Stimulated activated CD4-positive, alpha-beta T cell treated with anti-CD3 and anti-CD28 coated beads, Interleukin-1b, Interleukin-23, amount 100 ng/mL, for 1 hour (primary cell): ENCODE measurements at places on chromosomes 3 and 15.

DNA sequence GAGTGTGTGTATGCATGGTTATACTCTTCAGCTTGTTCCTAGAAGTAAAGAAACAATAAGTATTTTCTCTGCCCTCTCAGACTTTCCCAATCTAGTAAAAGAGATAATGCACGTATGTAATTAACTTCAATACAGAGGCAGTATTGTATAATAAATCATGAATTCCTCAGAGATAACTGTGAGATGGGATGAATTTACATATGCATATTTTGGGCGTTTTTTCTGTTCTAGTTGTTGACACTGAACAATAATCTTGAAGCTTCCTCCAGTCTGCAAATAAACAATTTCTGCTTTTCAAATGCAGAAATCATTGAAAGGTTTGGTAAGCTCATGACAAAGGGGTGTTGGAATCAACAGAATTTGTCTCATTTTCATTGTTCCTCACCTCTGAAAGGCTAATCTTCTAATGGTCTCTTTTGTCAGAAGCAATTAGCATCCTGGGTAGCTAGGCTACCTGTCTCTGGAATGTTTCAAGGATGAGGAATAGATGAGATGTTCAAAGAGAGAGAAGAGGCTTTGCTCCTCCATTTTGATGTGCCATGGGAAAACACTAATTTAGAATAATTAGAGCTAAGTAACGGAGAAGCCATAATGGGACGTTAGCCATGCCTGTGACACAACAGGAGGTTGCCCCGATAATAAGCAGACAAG lies 43.3 kb upstream of the SIAH2 start:
- no peak for DNase-seq

DNA sequence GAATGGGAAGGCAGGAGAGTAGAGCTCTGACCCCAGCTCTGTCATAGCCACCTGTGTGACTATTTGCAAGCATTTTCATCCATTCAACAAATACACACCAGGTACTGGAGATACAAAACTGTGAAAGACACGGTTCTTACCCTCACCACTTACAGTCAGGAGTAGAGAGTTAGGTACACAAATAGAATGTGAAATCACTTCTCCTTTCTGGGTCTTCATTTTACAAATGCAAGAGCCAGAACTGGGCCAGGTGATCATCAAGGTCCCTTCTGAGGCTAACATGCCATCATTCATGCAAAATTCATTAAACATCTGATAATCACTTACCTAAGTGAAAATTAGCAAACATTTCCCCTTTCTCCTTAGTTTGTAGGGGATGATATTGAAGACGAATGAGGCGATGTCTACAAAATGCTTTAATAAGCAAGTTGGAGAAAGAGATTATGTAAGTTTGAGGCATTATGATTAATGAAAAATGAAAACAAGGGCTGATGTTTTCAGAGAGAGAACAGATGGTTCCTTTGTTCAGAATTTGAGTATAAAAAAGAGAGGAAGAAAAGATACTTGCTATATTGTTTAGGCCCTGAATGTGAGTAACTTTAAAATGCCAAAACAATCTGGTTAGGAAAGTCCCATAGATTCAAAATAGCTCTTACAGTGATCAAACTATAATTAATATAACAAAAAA lies 88.6 kb downstream of the LPP start:
- no peak for DNase-seq

GRCh38 chr3:66555214-66555844 lies 54.5 kb upstream of the LRIG1 start:
- DNase-seq = no peak

- no peak for DNase-seq
Observed at GRCh38 chr3:114624047-114624445, 330.2 kb downstream of the TIGIT start.

DNA sequence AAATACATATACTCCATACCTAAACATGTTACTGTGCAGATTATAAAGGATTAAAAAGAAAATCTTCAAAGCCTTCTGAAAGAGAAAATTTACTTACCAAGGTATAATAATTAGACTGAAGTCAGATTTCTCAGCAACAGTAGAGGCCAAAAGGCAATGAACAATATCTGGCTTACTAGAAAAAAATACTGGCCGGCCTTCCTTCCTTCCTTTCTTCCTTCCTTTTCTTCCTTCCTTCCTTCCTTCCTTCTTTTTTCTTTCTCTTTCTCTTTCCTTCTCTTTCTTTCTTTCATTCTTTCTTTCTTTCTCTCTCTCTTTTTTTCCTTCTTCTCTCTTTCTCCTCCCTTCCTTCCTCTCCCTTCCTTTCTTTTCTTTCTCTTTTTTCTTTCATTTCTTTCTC lies 209.6 kb downstream of the KCNH8 start:
- DNase-seq = no peak

DNA sequence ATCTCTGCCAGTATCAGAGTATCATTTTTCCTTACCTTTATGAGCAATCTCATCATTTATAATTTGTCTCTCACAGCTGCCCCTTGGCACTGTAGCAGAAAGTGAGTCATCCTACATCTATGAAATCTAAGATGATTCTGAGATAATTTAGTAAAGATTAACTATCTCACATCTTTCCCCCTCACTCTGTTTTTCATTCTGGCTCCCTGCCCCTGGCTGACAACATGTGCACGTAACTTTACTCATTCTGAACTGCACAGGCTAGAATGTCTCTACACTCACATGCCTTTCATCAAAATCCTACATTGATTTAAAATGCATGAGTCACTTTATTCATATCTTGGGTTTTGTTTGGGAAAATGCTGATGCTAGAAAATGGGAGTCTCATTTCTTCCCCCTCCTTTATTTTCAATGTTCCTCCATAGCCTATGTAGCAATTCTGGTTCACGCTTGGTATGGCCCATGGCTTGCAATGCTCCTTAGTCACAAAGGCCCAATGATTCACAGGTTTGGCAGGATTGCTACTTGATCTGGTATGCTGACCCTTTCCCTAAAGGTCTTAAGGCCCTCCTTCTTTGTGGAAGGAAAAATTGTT lies 838.5 kb downstream of the TUSC7 start:
- DNase-seq = no peak

GRCh38 chr3:69651765-69652164 lies 87.5 kb upstream of the MITF start:
- DNase-seq = no peak

DNA sequence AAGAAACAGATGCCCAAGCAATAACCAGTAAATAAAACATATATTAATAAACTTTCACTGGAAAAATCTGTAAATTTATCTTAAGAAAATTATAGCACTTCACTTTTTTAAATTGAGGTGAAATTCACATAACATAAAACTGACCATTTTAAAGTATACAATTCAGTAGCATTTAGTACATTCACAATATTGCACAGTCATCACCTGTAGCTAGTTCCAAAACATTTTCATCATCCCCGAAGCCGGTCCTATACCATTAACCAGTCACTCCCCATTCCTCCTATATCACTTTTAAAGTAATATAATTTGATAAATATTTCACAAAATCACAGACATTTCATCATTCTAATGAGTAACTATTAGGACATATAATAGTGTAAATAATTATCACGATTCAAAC lies 8.0 kb upstream of the LRRIQ4 start:
- no peak for DNase-seq

DNA sequence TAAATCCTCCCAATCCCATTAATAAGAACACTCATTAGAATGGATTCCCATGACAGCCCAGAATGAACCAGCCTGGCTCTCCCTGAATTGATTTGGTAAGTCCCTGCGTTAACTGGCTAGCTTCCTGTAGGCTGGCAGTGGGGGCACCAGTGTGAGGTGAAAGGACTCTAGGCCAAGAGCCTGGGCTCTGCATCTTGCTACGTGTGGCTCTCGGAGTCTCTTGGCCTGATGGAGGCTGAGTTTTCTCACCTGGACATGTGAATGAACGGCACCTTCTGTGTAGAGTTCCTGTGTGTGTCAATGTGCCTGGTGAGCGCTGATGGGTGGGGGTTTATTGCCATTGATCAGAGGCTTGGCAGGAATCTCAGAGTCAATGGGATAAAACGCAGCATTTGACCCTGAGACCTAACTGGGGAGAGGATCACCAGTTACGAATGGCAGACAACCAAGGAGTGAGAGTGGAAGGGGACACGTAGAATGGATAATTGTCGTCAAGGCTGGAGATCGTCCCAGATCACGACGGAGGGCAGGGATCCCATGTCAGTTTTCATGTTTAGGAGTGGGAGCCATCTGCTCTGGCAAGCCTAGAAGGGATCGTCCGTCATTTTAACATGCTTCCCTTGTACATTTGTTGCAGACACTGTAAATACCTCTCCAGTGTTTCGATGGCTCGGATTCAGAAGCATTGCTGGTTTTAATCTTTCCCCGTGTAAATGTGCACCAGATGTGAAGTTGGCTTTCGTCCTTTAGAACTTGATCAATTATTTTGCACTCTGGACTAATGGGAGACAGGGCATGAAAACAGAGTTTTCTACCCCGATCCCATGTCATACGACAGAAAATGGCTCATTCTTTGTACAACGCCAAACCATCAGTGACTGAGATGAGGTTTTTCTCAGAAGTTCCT lies 9.0 kb upstream of the KLF13 start:
- DNase-seq = no peak

- DNase-seq = no peak
Observed at GRCh38 chr3:54358316-54358715, 236.0 kb downstream of the CACNA2D3 start.

DNA sequence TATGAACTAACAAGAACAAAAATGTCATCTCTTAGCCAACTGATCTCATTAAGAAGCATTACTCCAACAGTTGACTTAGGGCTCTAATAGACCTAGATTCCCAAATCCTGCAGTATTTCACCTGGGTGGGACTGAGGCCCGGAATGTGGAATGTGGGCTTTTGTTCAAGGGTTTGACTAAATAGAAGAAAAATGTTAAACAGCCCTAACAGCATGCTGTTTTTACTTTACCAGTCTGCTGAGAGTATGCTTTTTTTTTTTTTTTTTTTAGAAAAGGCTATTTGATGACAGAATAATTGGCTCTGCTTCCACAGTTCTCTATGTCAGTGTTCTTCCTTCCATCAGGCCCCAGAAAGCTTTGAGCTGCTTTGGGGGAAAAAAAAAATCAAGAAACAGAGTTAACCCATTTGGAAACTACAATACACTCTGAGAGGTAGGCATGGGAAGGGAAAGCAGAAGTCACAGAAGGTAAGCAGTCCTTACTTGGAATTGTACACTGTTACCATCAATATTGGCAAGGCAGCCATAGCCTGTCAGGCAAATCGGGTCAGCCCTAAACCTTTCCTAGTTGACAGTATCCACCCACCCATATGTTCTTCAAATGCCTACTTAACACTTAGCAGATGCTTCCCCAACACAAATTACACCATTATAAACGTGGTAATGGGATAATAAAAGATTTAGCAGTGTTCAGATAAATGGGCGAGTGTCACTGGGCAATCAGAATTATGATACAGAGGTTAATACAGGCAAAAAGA lies 224.2 kb downstream of the CNTN3 start:
- no peak for DNase-seq

- no peak for DNase-seq
Observed at GRCh38 chr15:25790000-25790660, 73.0 kb downstream of the ATP10A start.
